HEK293T (cell line): ENCODE measurements at places on chromosomes 3 and 15.

- DNase-seq, result no peak
Measured at GRCh38 chr3:107328069-107328468, 49.2 kb upstream of the CCDC54 start.

- peak; percentile 25 for DNase-seq
Measured at GRCh38 chr3:63960048-63960711, 48.0 kb upstream of the SCAANT1 start.

DNA sequence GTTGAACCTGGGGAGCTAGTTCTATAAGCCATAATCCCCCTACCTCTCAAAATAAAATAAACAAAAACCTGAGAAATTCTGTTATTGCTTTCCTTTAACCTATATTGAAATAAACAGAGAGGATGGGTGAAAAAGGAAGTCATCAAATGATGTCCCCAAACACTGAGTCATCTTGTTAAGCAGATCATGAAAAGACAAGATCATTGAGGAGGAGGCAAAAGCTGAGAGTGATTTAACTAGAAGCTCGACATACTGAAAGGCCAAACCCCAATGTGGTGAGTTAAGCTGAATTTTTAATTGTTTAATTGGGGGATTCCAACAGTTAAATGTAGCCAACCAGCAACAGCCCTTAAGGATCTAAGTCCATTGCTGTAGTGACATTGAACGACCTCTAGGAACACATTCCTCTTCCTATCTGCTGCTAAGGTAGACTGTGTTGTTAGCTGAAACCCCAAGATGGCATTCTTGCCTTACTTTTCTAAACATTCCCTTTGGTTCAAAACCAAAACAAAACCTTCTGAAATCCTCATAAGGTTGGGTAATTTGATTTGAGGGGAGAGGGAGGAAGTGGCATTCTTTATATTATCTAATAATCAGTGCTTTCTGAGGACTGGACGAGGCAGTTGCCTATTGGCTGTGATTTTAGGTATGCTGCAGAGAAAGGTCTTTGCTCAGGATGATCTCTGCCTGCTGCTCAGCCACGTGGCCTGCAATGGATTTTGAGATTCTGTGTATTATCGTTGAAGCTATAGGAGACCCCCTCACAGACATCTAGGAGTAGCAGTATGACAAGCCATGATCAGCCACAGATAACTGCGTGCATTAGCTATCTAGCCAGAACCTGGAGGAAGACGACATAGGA, 62.7 kb upstream of the BNIP2 start:
- DNase-seq, result peak; percentile 29

GRCh38 chr15:40232625-40233070, 6.2 kb upstream of the PAK6 start:
- no peak for DNase-seq

DNA sequence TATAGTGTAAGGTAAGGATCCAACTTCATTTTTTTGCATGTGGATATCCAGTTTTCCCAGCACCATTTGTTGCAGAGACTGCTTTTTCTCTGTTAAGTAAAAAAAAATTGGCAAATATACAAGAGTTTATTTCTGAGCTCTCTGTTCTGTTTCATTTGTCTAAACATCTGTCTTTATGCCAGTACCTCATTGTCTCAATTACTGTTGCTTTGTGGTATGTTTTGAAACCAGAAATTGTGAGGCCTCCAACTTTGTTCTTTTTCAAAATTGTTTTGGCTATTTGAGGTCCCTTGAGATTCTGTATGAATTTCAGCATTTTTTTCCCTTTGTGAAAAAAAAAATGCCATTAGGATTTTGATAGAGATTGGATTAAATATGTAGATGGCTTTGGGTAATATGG, 150.5 kb downstream of the MINAR1 start:
- DNase-seq, result no peak

DNA sequence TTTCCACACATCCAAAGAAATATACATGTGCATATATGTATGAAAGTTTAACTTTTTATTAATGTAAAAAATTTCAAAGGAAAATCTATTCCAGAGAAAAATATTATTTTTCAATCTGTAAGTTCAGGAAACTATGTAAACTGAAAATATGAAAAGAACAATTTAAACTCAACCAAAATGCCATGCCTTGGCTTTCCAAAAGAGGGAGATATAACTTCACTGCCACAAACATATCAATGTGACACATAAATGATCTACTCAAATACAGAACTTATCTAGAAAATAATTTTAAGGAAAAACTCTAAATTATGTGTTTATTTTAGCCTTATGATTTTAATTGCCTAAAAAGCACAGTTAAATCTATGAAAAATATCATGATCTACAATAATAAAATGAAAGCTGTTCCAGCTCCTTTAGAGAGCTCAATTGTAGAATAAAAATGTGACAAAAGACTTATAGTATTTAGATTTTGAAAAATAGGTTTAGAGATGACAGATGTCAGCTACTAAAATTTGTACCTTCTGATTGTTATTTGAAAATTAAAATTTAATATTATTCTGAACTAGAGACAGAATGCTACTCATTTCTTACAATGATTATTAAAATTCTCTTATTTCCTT, 94.8 kb downstream of the GBE1 start:
- peak; percentile 5 for DNase-seq

DNA sequence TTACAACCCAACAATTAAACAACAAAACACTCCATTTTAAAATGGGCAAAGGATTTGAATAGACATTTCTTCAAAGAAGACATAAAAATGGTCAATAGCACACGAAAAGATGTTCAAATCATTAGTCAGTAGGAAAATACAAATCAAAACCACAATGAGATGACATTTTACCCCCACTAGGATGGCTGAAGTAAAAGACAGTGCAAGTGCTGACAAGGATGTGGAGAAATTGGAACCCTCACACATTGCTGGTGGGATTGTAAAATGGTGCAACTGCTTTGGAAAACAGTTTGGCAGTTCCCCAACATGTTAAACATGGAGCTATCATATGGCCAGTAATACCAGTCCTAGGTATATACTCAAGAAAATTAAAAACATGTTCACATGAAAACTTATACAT, 11.6 kb downstream of the GALNT15 start:
- no peak for DNase-seq

DNA sequence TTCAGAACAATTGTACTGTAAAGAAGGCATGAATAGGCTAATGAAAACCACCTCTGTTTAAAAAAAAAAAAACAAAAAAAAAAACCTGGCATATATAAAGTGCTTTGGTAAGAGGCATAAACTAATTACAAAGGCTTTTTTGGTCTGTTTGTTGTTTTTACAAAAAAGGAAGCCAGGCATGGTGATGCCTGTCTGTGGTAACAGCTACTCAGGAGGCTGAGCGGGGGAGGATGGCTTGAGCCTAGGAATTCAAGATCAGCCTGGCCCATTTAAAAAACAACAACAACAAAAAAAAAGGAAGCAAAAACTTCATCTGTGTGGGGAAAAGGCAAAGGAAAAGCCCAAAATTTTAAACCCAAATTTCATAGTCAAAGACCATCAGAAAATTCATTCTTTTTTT, 47.0 kb downstream of the OSBPL10 start:
- DNase-seq, result no peak

DNA sequence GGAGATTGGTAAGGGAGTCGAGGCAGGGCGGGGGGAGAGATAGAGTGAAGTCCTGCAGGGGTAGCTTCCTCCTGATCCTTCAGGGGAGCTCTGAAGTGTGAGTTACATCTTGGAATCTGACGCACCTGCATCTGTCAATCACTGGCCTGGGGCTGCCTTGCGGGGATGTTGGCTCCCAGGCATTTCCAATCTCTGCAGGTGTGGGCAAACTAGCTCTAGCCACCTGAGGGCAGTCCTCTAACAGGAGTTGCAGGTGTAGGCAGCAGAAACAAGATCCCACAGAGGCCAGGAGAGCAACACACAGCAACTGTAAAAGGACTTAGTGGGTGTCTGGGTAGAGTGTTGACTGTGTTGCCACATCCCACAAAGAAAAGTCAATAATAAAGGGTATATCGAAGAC, 63.6 kb downstream of the ZNF621 start:
- DNase-seq, result no peak

DNA sequence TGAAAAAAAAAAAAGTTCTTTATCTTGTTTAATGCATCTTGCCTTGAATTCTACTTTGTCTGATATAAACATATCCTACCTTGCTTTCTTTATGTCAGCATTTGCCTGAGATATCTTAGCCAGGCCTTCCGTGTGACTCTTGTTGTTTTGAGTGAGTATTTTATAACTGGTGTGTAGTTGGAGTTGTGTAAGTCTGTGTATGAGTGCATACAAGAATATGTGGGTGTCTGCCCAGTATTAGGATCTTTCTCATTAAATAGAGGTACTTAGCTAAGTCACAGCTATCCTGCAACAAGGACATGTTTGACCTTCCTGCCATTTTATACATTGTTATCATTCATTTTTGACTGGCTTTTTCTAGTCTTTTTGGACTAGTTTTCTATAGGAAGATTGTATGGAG, 22.5 kb upstream of the TSPAN3 start:
- no peak for DNase-seq
